ENCODE measurements at places on chromosomes 4 and X.

- no peak for DNase-seq
Measured at GRCh38 chr4:40630335-40631021, 814 bp upstream of the RBM47 start.

DNA sequence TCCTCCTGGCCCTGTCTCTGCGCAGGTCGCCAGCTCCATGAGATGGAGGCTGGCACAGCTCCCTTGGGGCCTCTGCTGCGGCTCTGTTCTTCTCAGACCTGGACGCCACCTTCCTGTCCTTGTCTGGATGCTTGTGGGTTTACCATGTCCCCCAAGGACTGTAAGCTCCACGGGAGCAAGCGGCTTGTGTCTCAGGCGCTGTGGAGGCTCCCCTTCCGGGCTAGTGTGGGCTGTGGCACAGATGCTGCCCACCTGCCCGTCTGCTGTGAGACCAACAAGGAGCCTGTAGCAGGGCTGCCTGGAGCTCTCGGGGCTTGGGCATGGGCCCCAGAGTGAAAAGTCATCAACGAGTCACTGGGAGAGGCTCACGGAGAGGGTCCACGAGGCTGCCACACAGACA, 25.2 kb downstream of the NAT8L start:
- no peak for DNase-seq

DNA sequence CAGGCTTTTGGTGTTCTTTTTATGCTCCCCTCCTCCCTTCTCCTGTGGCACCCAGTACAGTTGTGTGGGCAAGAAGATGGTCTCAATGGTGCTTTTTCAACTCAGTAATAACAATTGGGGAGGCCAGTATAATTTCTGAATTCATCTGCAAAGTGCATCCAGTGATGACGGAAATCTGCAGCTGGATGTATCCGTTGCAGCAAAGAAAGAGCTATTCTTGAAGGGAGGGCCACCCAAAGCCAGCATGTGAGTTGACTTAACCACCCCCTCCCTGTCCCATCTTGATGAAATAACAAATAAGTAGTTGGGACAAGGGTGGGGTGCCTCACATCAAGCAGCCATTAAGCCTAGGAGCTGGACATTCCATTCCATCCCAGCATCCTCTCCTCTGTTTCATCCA, 30.7 kb downstream of the TSC22D3 start:
- DNase-seq: no peak

GRCh38 chr4:183390374-183390773, 54.1 kb upstream of the CDKN2AIP start:
- no peak for DNase-seq

GRCh38 chrX:136273986-136274385, 22.8 kb upstream of the MAP7D3 start:
- no peak for DNase-seq

- no peak for DNase-seq
Measured at GRCh38 chr4:84309191-84309590, 189.9 kb downstream of the NKX6-1 start.

GRCh38 chr4:95045429-95045828, 287.7 kb downstream of the BMPR1B start:
- no peak for DNase-seq

DNA sequence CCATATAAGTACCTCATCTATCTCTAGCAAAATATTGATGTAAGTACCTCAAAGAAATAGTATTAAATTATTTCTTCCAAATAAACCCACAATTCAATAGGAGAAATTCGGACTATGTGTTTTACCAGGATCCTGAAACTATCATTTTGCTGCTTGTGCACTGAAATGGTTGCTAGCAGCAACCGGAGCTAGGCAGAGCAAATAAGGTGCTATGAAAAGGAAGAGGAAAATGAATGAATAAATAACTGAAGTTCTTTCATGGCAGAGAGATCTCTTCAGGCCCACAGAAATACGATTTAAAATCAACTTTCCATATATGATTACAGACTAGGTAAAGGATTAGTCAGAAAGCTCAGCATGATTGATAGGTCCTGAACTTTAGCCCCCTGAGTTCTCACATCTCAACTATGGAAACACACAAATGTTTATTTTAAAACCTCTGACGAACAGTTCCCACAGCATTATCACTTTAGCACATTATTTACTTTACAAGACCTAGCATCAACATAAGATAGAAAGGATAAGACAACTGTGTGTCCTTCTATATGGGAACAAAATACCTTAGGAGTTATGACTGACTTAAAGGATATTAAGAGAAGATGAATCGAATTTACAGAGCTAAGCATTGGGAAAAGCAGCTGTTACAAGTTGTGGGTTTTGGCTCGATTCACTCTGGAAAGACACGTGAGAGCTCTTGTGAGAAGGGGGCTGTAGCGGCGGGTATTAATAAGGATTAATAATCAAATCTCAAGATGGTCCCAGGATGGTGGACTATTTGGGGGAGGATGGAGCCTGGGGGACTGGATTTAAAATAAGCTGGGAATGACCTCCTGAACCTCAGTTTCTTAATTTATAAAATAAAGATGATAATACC, 104.3 kb downstream of the CORIN start:
- DNase-seq: no peak

DNA sequence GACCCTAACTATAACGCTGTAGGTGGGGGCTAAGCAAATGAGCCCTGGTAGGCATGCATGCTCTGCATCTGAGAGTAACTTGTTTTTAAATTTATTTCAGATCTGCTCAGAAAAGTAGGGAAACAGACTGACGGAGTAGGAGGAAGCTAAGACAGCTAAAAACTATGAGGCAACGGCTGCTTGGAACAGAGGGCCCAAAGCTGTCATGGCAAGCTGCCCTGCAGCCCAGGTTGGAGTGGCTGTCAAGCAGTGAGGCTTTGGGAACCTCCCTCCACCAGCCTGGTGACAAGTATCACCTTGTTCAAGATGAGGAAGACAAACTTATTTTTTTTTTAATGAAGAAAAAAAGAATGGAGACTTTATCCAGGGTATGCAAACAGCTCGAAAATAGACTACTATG, 439.8 kb downstream of the NLGN4X start:
- no peak for DNase-seq

DNA sequence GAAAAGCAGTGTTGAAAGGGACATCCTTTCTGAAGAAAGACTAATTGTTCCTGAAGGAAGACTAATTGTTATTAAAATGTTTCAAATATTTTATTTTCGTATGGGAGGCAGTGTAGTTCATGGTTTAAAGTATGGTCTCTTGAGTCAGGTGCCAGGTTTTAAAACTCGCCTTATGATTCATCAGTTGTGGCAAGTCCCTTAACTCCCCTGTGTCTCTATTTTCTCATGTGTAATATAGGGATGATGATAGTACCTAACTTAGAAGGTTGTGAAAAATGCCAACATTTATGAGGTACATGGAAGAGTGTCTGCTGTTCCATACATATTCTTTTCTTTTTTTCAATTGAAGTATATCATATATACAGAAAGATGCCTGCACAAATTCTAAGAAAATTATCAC, 414.2 kb upstream of the DIPK2B start:
- no peak for DNase-seq

DNA sequence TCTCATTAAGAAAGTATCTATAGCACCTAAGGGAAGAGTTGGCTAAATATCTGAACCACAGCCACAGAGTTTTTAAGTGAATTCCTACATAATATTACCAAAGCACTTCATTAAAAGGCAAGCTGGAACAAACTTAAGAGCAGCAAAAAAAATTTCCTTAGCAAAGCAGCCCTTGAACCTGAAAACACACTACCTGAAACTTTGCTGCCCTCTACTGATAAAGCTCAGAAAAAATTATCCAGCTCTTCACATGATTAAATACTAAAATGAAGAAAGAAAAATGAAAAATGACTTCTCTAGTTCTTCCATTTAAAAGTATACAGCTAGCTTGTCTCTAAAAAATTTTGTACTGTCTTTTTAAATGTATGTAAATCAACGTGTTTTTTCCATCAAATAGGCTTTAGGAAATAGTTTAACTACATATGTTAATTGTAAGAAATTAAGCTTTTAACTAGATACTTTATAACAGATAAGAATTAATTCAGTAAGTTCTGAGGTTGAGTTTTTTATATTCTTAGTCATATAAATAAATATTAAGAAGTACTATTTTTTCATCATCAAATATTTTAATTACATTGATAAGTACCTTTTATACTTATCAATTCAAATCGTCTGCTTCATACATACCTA, 156.1 kb downstream of the STPG2 start:
- DNase-seq: no peak
